Naive thymus-derived CD8-positive, alpha-beta T cell (primary cell): ENCODE measurements at places on chromosomes 2 and 18. TPM values are rescaled to one million over a fixed set of nuclear protein-coding genes. Genes with fewer than 3 reads are reported as not detected.

GRCh38 chr2:26670931-26671460 is 21.5 kb upstream of the KCNK3 start:
- DNase-seq, result no peak

Gene EPB41L3
- 1.4 TPM for total RNA-seq

DNA sequence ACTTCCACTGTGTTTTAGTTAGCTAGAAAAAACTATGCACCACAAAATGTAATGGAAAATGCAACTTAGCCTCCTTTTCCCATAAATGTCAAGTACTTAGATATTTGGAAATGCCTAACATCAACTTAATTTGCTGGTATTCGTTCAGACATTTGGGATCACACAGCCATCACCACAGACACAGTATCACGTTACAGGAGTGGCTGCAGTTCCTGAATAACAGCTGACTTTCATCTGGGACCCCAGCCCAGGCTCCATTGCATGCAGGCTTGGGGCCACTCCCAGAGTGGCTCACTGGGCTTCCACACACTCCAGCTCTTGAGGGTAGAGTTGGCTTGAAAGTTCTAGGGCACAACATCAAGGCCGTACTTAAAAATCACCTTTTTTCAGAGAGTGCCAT is 9.3 kb downstream of the TMEM182 start:
- DNase-seq, result no peak

Gene MYL1
- total RNA-seq, result not detected

Gene UGT1A10
- not detected for total RNA-seq

- no peak for DNase-seq
Measured at GRCh38 chr2:222797871-222798270, 63.0 kb upstream of the ACSL3 start.

DNA sequence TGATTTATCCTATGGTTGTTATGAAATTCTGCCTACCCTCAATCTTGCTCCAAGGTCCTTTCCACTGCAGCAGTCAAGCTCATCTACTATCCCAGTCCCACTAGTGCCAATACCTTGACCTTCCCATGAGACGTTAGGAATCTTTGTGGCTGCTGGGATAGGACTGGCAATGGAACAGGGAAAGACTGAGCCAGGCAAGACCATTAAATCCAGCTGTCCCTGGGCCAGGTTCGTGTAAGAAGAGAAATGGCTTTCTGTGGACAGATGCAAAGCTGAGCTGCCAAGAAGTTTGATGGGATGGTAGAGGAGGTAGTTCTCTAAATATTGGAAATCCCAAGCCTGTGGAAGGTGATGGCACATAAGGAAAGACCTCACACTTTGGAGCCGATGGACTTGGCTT is 50.1 kb upstream of the TMEM17 start:
- no peak for DNase-seq

- DNase-seq, result no peak
Measured at GRCh38 chr18:48706731-48707130, 167.9 kb downstream of the CTIF start.

- DNase-seq, result no peak
Measured at GRCh38 chr2:240510513-240511210, 47.1 kb downstream of the ANKMY1 start.

- no peak for DNase-seq
Measured at GRCh38 chr18:3514312-3515216, 64.6 kb downstream of the TGIF1 start.

Gene MLPH
- not detected for total RNA-seq

DNA sequence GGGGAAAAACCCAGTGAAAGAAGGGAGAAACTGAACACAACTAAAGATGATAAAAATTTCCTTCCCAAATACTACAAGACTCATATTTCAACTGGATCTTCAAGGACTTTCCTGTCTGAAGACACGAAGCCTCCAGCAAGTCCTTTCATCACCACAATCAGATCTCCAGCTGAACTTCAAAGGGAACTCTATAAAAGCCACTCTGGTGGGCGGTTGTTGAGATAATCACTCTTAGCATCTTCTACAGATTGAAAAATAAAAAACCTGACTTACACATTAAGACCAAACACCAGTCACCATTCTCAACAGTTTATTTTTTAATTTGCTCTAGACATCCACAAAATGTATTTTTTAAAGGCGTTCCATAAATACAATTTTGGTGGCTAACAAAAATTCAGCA is 4.4 kb downstream of the REV1 start:
- no peak for DNase-seq

- no peak for DNase-seq
Measured at GRCh38 chr2:103656558-103656957, 894.7 kb downstream of the TMEM182 start.

- DNase-seq, result no peak
Measured at GRCh38 chr18:33282709-33283333, 157.7 kb downstream of the CCDC178 start.

- no peak for DNase-seq
Measured at GRCh38 chr2:195984923-195985726, 83.5 kb downstream of the DNAH7 start.

DNA sequence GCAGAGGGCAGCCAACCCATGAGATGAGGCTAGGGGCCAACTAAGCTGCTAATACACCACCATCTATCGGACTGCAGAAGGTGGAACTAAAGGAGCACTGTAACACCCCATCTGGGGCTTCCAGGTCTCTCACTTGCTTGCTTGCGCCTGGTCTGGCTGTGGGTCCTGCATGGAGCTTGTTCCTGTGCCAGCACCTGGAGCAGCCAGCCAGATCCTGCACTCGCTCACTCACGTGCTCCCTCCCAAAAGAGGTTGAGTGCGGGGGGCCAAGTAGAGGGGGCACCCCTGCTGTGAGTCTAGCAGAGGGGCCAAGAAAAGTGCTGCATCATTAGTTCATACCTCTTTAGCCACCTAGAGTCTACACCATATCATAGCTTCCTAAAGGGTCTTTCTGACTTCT is 250.9 kb downstream of the LRRTM4 start:
- no peak for DNase-seq

GRCh38 chr2:20599861-20600461 is 50.9 kb downstream of the HS1BP3 start:
- DNase-seq, result no peak

DNA sequence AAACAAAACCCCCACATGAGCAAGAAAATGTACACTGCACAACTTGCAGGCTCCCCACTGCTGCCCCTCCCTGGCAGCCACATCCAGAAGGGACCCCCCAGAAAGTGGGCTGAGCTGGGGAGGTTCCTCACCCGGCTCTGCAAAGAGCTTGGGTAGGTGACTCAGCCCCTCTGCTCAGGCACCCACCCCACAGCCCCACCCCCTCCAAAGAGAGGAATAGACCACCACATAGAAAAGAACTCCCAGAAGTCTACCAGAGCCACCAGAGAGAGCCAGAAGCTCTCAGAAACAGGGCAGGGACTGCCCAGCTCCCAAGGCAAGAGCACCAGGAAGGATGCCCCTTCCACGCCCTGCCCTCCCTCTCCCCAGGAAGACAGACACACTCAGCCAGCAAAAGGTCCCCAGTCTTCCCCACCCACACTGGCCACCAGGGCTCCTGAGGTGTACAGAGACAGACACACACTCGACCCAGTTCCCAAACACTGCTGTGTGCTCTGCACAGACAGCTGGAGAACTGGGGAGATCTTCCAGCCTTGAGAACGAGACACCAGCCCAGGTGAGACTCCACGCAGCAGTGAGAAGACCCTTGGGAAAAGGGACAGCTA is 28.2 kb downstream of the BIN1 start:
- DNase-seq, result no peak

Gene IL36A
- 1.2 TPM for total RNA-seq

- no peak for DNase-seq
Measured at GRCh38 chr2:98805412-98806171, 74.7 kb upstream of the MGAT4A start.

GRCh38 chr2:158746488-158746887 is 48.6 kb upstream of the DAPL1 start:
- DNase-seq, result no peak

GRCh38 chr2:160425434-160426151 is 68.0 kb downstream of the RBMS1 start:
- DNase-seq, result no peak
